Activated CD4-positive, alpha-beta memory T cell treated with anti-CD3 and anti-CD28 coated beads for 36 hours (primary cell): ENCODE measurements at places on chromosomes 5 and 9.

DNA sequence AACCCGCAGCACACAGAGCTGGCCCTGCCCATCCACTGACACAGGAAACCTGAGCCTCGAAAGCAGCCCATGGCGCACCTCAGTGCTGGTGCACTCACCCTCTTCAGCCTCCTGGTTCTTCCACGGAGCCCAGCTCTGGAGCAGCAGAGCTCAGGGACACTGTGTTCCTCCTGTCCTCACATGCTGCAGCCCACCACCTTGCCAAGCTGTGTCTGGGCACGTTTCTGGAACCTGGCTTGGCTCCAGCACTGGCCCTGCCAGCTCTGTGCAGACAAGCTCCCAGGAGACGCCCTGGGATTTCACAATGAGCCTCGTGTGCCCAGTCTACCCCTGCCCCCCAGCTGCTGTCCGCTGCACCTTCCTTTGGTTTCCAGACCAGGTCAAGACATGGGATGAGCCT, 119.5 kb downstream of the SYK start:
- DNase-seq, result no peak

GRCh38 chr9:21096172-21096900, 18.6 kb upstream of the IFNB1 start:
- peak; percentile 49 for DNase-seq

DNA sequence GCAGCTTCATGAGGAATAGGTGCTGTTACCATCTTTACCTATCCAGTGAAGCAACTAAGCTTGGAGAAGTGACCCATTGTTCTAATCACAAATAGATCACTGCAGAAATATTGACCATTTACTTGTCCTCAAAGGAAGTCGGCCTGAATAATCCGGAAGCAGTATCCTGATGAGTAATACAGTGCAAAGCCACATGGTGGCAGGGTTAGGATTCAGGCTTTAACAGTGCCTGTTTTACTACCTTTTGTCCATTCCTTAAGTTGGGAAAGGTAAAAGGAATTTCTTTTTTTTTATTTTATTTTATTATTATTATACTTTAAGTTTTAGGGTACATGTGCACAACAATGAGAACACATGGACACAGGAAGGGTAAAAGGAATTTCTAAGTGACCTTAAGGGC, 336.3 kb downstream of the KDM4C start:
- DNase-seq, result no peak

DNA sequence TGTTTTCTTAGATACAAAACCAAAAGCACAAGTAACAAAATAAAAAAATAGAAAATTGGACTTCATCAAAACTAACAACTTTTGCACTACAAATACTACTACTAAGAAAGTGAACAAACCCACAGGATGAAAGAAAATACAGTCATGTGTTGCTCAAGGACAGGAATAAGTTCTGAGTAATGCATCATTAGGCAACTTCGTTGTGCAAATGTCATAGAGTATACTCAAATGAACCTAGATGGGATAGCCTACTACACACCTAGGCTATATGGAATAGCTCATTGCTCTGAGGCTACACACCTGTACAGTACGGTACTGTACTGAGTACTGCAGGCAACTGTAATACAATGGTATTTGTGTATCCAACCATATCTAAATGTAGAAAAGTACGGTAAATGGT, 88.3 kb downstream of the RAPGEF1 start:
- DNase-seq, result no peak

GRCh38 chr5:72815580-72816283, 729 bp upstream of the TNPO1 start:
- DNase-seq, result no peak

GRCh38 chr5:127011961-127012644, 18.3 kb downstream of the MARCHF3 start:
- no peak for DNase-seq

GRCh38 chr5:110580625-110581024, 145.8 kb downstream of the TMEM232 start:
- DNase-seq, result no peak

GRCh38 chr9:122367065-122367464, 3.8 kb upstream of the PTGS1 start:
- DNase-seq, result no peak

DNA sequence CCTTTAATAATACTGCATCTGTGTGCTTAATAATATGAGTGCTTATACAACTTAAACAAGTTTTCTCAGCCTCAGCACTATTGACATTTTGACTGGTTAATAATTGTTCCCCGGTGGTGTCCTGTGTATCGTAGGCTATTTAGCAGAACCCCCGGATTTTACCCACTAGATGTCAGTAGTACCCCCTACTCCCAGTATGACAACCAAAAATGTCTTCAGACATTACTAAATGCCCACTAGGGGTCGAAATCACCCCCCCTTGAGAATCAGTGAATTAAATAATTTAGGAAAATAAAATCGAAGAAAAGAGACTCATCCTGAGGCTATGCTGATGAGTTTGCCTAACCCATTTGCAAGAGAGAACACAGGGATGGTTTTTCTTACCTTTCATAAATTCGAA, 166.3 kb downstream of the ATP10B start:
- DNase-seq, result no peak

DNA sequence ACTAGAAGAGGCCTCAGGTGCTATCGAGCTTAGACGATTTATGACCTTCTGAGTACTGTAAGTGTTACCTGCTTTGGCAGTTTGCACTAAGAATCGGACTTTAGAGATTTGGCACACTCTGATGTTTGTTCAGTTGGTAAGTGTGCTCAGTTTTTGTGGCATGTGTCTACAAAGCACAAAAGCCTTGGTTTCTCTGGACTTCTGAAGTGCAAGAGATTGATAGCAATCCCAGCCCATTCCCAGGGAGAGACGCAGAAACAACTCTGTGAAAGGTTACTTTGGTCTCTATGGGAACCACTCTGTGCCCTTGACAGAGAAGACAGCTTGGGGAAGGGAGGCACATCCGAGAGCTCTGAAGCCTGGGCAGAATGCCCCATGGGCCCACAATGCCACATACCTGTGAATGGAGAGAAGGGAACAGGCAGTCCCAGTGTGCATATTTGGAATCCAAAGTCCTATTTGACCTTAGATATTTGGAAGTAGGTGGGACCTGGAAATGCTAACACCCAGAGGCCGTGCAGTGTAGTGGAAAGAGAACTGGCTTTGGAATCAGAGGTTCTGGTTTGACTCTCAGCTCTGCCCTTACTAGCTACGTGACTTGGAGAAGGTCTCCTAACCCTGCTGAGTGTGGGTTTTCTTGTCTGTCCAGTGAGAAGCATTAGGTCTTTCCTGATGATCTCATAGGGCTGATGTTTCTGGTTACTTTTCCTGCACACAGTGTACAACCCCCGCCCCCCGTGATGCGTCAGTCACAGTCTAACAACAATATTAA, 194.3 kb upstream of the VLDLR start:
- DNase-seq, result no peak

DNA sequence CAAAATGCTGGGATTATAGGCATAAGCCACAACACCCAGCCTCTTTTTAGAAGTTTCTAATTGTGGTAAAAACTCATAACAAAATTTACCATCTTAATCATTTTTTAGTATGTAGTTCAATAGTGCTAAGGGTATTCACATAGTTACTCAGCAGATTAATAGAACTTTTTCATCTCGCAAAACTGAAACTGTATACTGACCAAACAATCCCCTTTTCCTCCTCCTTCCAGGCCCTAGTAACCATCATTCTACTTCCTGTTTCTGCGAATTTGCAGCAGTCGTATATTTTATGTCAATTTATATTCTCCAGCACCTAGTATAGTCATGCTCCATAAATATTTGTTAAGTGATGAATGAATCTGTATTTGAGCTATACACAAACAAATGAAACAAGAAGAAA, 86.3 kb upstream of the ERBIN start:
- no peak for DNase-seq

- no peak for DNase-seq
Measured at GRCh38 chr5:7391215-7391614, 4.7 kb upstream of the ADCY2 start.

GRCh38 chr9:76585487-76586389, 126.8 kb downstream of the GCNT1 start:
- DNase-seq, result no peak

DNA sequence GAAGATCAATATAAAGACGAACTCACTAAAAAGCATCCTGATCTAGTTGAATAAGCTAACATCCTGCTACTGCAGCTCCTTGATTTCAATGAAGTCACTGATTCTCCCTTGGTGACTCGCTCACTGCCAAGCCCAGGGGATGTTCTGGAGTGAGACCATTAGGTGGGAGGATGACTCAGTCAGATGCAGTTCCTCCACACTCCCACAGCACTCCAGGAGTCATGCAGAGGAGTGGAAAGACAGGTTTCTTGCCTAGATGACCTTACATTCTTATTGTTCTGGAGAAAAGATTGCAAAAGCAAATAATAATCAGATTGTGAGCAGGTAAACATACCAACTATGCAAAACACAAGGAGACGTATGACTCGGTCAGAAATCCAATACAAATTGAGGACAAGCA, 15.3 kb downstream of the GCNT4 start:
- peak; percentile 55 for DNase-seq

DNA sequence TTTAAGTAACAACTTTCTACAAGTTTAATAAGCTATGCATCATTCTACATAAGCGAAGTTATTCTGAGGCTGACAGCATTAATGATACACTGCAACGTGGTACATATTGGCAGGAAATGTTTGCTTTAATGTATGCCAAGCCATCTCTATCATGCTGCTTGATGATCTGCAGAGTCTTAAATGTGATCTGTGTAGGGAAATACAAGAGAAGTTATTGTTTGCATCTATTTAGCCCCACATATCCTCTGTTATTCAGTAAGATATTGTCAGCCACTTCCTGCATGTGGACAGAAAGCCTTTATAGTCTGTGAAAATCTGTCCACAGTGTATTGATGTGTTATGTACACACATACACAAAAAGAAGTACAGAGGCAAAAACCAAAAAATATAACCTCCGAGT, 193.1 kb upstream of the FREM1 start:
- no peak for DNase-seq

- DNase-seq, result peak; percentile 18
Measured at GRCh38 chr9:3868012-3868411, 342.2 kb upstream of the RFX3 start.
